ENCODE measurements at places on chromosomes 1 and 21.

GRCh38 chr1:234780112-234780511 is 170.1 kb upstream of the IRF2BP2 start:
- no peak for DNase-seq

DNA sequence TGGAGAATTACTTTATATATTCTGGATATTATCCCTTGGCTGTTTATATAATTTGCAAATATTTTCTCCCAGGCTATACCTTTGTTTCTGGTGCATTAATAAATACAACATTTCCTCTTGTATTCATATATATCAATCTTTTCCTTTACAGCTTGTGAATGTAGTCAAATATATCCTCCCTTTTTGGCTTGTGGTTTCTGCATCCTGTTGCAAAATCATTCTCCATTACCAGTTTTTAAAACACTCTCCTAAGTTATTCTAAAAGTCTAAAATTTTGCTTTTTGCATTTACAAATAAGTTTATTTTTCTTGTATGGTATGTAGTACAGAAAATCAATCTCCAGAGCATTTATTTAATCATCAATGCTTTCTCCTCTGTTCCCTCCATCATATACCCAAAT is 909.4 kb downstream of the ADGRL2 start:
- DNase-seq, result no peak

- no peak for DNase-seq
Measured at GRCh38 chr1:41440321-41441085, 44.0 kb downstream of the EDN2 start.

GRCh38 chr1:186985889-186986491 is 157.2 kb downstream of the PLA2G4A start:
- DNase-seq, result no peak

GRCh38 chr1:233406339-233406960 is 78.9 kb downstream of the MAP3K21 start:
- no peak for DNase-seq

DNA sequence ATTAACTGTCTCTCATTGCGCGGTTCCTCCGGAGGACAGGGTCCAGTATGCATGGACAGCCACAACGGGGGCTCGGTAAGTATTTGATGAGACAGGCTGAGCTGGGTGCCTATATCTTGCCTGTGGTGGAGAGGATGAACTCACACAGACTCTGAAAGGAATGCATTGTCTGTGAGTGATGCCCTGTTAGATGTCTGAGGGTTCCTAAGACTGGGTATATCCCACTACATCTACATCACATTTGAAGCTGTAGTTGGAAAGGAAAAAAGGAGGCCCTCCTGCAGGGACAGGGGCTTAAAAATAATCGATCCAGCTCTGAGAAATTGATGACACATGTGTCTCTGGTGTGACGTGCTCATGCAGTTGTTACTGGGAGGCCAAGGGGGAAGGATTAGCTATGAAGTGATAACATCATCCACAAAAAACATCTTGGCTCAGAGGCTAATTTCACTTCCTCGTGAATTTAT is 1.9 kb downstream of the ADARB1 start:
- no peak for DNase-seq

DNA sequence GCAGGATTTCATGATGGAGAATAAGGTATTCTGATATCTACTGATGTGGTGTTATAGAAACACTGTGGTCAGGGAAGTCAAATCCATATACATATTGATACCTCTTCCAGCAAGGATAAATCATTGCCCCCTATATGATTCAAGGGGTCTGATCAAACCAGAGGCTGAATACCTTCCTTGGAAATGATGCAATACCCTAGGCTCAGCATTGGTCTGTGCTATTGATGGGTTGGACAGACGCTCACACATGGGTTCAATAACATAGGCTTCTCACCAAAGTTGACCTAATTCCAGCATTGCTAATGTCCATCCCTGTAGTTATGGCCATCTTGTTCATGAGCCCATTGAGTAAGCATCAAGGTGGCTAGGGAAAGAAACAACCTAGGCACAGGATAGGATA is 257.0 kb upstream of the USP24 start:
- no peak for DNase-seq

DNA sequence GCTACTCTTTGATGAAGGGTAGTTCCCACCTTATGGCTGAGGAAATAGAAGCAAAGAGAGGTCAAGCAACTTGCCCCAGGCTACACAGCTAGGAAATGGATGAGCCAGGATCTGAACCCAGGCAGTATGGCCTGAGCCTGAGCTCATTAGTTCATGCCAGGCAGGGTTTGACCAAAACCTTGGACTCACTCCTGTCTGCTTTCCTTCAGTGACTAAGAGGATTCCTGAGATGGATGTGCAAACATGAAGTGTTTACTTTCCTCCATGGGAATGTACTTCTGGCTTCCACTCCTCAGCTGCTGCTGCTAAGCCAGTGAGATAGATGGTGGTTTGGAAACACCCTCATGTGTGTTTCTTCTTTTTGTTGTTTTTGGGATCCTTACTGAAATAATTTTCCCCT is 35.1 kb upstream of the ERRFI1 start:
- no peak for DNase-seq

DNA sequence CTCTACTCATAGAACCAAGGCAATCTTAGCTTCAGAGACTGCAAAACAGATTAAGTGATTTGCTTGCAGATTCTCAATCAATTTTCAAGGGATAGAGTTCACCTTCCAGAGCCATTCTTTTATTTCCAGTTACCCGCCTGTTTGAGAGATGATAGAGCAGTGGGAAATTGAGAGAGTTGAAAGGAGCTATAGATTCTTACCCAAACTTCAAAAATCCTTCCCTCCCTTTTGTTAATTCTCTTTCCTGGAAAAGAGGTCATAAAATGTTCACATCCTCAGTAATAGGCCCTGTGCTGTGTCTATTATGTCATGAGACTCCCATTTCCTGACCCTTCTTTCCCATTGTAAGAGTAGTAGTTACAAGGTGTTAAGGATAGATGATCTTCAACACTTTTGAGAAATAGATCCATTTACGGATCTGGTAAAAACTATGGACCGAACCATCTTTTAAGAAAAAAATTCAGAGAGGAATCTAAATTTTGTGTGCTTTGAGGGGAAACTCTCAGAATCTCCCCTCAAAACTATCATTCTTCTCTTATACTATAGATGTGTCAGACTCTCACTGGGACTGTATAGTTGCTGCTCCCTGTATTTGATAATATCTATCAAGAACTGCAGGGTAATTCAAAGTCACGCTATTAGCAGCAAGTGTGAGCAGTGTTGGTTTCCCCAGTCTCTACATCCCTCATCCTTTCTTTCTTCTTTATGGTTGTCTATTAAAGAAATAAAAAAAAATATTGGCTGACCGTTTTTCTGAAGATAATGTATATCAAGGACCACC is 8.0 kb downstream of the RGS4 start:
- DNase-seq, result no peak

- DNase-seq, result no peak
Measured at GRCh38 chr1:89802841-89803240, 18.0 kb upstream of the LRRC8D start.

DNA sequence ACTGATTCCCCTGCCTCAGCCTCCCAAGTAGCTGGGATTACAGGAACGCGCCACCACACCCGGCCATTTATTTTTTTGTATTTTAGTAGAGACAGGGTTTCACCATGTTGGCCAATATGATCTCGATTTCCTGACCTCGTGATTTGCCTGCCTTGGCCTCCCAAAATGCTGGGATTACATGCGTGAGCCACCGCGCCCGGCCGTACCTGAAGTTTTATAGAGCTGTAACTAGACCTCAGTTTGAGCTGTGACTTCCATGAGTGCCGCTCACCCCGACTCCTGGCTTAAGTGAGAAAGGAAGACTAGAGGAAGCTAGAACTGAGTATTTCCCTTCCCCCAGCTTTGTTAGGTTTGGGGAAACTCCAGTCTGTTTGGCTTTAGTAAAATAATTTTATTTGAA is 1283.1 kb downstream of the KCNT2 start:
- DNase-seq, result no peak

DNA sequence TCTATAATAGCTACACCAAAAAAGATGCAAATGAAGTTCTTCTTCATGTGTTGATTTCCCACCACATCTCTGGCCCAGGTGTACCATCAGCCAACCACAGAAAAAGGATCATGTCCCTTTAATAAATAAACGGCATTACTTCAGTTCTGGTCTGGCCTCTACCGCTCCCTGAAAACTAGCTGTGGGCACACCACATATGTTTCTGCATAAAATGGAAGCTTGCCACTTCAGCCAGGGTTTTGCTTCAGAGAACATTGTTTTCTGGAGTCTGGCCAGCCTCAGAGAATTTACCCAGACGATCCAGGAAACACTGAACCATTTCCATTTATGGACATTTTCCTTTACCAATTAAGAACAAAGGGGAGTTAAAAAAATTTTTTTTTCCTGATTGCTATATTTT is 5.8 kb upstream of the LAMC2 start:
- no peak for DNase-seq

DNA sequence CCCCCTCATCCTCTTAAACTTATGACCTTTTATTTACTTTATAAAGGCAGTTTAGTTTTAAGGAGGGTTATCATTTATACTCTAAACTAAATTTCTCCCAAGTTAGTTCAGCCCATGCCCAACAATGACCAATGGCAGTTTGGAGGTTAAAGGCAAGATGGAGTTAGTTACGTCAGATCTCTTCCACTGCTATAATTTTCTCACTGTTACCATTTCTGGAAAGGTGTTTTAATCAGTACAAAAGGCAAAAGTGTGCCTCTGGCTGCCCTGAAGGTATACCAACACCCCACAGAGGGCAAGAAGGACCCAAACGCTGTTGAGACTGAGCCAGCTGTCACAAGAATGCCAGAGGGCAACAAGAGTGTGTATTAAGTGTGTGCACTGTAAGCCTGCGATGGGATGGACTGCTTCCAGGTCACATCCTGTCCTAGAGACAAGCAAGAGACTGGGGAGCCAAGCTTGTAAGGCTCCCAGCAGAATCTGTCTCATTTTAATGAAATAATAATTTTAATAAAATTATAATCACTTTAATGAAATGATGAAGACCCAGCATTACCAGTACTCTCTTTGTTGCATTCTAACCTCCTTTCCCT is 32.5 kb upstream of the FAM89A start:
- DNase-seq, result no peak

Measured in stimulated activated CD8-positive, alpha-beta memory T cell treated with anti-CD3 and anti-CD28 coated beads, Interleukin-4, amount 100 ng/mL, for 4 hours (primary cell).